ENCODE measurements at places on chromosomes 1 and 21.

GRCh38 chr1:226763905-226764264 lies 24.8 kb upstream of the ITPKB start:
- no peak for DNase-seq

DNA sequence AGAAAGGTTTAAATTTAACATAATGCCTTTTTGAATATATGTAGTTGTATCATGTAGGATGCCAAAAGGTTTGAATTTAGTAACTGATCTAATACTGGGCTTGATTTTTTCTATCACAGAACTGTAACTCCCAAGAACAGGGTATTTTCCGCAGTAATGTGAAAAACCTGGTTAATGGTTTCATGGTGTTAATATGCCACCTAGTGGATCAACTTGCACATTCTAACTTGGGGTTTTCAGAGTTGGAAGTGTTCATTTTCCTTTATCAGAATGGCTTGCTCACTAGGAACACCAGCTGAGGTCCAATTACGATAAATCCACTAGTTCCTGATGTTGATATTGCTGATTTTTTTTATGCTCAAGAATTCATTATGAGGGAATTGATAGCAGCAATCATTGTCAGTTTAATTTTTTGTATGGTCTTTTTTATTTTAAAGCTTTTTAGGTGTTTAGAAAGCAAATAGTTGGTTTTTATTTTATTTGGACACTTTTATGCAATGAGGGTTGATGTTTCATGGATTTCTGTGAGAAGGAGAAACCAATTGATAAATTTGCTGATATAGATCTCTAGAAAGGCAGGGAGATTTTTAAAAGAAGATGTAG lies 157.2 kb downstream of the PLA2G4A start:
- peak; percentile 44 for DNase-seq

GRCh38 chr1:50368179-50369007 lies 54.9 kb downstream of the DMRTA2 start:
- DNase-seq: no peak

DNA sequence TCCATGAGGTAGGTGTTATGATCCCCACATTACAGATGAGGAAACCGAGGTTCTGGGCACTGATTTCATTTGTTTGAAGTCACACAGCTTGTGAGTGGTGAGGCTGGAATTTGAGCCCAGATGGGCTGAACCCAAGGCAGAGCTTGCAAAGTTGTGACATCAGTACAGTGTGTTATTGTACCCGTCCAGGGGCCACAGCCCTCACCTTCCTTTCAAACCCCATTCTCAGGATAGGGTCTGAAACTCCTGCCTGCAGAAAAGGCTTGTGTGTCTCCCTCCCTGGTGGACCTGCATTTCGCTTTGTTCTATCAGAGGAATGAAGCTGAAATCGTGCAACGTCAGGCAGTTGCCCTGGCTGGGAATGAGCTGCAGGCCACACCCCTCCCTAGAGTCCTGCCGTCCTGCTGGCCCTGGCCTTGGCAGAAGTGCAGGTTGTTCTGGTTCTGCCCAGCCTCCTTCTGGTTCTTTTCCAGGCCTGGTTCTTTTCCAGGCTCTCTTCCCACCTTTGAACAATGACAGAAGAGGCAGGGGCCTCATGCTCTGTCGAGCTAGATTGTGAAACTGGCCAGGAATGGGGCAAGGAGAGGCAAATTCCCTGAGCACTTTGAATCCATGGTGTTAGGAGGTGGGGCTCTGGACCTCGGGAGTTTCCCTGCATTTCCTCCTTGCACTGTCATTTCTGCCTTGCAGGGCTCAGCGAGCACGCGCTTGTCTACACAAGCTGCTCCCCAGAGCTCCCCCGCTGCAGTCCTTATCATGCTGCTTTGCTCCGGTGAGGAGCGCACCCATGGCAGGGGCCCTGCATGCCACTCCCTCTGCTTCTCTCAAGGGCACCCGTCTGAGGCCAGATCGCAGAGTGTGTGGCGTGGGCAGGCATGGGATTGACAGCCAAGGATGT lies 8.2 kb upstream of the MYOM3 start:
- DNase-seq: no peak

- no peak for DNase-seq
Observed at GRCh38 chr1:221029981-221030649, 150.9 kb downstream of the HLX start.

DNA sequence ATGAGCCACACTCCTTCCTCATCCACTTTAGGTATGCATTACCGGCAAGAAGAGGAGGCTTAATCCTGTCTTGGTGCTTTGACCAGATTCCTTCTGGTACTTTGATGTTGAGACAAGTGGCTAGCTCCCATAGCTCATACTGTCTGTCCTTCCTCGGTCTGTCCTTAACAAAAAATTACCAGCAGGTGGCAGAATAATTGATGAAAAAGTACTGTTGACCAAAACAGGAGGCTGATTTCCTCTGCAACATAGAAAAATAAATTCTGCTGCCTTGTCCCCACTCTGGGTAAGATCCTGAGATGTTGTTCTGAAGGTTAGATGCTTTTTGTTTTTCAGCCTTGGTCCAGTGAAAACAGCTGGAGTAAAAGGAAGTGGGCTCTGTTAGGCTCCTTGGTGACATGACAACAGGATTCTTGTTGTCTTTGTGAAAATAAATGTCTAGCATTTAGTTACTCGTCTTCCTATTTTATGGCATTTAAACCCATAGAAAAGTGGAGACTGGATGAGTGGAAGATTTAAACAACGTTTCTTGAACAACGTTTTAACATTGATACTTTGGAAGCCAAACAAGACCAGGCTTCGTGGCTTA lies 11.2 kb upstream of the HJV start:
- peak; percentile 15 for DNase-seq

DNA sequence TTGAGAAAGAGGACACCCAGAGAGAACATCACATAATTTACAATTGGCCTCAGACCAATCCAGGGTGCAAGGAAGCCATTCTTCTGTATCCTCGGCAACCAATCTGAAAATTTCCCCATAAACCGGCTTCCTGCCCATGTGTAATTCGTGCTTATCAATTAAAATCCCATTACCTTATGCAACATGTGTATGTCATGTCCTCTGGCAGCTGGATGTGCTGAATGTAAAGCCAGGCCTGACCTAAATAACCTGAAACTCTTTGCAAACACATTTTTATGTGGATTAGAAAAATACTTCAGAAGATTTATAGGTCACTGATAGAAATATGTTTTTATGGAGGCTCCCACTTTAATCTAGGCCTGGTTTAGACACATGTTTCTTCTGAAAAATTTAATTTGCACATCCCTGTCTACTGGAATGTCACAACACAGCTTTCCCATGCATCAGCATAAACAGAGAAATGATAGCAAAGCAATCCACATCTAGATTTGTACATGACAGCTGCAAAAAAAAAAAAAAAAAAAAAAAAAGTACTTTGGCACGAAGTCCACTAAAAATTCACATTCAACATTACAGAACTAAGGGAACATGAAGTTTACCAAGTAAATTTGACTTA lies 69.4 kb upstream of the SAMSN1 start:
- DNase-seq: no peak

DNA sequence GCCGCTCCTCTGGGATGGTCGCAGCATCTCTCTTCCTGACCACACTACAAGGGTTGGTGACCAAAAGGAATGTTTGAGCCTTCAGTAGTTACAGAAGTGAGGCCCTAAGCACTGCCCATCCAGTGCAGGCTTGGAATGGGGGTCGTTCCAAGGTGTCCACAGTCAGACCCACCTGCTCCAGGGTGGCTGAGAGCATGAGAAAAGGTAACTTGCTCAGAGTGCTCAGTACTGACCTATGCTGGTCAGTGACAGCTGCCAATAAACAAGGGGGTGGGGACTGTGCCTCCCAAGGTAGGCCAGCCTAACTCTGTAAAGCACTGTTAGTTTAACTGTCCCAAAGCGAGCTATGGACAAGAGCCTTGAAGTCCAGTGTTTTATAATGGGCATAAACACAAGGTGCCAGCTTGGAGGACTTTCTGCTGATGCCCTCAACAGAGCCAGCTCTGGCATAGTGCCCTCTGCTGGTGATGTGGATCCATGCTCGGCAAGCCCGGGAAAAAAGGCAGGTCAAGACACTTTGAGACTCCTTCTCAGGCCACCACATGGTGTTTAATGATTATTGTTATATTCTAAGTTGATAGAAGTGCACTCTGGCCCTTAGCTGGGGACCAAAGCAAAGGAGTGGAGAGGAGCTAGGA lies 78.1 kb upstream of the DNAH14 start:
- peak; percentile 10 for DNase-seq

DNA sequence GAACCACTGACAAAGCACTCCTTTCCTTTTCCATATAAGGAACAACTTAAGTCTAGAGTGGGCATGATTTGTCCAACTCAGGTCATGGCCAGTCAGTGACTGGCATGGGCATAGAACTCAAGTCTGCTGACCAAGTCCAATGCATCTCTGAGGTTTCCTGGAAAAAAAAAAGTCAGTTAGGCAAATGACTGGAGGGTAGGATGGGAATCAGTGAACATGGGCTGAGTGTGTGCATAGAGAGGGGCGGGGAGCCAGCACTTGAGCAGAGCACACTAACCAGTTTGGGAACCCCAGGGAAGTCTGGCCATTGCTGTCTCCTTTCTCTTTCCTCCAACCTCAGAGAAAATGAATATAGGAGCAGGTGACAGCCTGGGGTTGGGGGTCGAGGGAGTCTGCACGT lies 53.6 kb upstream of the FMOD start:
- no peak for DNase-seq

- DNase-seq: no peak
Observed at GRCh38 chr1:68916221-68916902, 419.5 kb upstream of the DEPDC1 start.

- no peak for DNase-seq
Observed at GRCh38 chr1:161739865-161740566, 9.6 kb upstream of the DUSP12 start.

GRCh38 chr1:172547071-172547470 lies 14.1 kb downstream of the SUCO start:
- DNase-seq: no peak

- no peak for DNase-seq
Observed at GRCh38 chr1:81563632-81564031, 237.1 kb upstream of the ADGRL2 start.

GRCh38 chr1:111751906-111752575 lies 3.7 kb upstream of the DDX20 start:
- DNase-seq: no peak

DNA sequence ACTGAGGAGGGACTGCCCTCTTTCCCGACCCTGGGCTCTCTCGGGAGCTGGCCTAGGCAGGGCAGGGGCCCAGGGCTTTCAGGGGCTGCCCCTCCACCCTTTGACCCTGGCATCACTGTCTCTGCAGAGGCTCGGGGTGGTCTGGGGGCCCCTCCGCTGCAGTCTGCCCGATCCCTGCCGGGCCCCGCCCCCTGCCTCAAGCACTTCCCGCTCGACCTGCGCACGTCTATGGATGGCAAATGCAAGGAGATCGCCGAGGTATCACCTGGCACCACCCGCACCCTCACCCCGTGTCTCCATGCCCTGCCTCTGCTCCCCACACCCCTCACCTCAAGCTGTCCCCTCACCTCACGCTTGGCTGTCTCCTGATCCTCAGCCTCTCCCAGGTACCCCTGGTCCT lies 5.5 kb downstream of the AMPD2 start:
- DNase-seq: no peak

DNA sequence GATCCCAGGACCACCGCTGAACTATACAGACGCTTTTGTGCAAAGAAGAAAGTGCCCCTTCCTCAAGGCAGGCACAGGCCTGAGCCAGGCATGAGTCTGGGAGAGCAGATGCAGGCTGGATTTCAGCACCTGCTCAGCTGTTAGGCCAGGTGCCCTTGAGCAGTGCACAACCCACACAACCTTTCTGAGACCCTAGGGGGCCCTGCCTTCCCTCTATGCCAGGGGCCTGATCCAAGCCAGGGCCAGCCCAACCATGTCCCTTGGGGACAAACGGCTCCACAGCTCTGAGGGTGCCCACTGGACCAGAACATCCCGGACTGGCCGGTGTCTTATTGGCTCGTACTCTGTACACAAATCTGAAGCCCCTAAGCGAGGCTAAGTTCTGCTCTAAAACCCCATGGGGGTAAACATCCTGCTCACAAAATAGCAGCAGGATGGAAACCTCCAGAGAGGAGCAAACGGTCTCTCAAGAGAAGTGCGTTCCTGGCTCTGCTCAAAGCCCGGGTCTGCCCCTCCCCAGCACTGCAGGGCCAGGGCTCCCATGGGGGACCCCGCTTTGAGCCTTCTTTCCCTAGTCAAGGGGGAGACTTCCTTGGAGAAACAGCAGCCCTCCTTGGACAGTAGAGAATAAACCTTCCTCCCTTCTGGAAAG lies 275.1 kb downstream of the NPHP4 start:
- DNase-seq: no peak

DNA sequence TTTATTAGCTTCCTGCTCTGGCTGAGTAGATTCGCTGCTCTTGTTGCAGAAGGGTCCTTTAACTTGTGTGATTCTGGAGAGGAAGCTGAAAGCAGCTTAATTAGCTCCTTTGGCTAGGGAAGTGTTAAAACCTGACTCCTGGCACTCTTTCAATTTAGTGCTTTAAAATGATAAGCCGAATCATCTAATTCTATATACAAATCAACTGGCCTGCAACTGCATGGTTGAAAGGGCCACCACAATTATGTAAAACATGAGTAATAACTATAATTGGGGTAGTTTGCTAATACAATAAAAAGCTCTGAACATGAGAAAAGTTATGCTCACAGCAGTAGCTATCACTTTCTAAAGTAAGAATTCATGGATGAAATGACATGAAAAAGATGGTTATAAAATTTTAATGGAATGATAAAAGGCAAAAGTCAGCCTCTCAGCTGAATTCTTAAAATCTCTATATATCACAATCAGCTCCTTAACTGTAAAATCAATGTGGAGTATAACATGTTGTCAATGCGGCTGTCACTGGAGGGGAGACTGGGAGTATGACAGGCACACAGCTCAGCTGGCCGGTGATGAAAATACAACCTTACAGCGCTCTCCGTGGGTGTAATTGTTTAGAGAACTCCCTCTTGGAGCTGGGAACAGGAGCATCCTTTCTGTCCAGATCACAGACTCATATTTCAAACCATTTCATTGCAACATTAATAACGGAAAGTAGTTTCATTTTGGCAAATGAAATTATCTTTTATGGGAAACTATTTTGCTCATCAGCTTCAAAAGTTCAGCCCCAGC lies 324.4 kb downstream of the KCTD3 start:
- DNase-seq: no peak

DNA sequence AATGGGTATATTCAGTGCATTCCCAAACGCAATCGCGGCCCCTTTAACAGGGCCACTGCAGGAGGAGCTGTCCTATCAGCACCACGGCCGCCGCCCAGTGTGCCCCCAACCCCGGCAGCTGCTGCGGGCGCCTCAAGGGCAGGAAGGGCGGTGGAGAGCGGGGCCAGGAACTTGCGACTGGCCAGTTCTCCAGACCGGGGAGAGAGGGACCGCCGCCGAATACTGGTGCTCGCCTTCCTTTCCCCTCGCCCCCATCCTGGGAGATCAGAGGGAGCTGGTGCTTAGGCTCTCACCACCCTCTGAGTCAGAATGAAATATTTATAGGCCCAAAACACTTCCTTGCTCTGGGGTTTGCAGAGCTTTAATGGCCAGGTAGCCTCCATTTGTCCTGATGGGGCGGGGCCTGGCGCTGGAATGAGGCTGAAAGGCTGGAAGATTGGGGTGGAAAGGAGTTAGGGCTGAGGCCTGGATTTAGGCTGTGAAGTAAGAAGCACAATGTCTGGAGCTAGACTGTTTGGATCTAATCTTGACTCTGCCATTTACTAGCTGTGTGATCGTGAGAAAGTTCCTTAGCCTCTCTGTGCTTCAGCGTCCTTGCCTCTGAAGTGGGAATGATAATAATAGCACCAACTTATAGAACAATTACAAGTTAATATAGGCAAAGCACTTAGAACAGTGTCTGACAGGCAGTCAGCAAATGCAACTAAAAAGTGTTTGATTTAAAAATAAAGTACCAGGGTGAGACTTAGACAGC lies 75.5 kb downstream of the NAV1 start:
- DNase-seq: no peak
